Stimulated activated CD8-positive, alpha-beta memory T cell treated with anti-CD3 and anti-CD28 coated beads, Interleukin-4, amount 100 ng/mL, for 4 hours (primary cell): ENCODE measurements at places on chromosomes 5 and 9.

DNA sequence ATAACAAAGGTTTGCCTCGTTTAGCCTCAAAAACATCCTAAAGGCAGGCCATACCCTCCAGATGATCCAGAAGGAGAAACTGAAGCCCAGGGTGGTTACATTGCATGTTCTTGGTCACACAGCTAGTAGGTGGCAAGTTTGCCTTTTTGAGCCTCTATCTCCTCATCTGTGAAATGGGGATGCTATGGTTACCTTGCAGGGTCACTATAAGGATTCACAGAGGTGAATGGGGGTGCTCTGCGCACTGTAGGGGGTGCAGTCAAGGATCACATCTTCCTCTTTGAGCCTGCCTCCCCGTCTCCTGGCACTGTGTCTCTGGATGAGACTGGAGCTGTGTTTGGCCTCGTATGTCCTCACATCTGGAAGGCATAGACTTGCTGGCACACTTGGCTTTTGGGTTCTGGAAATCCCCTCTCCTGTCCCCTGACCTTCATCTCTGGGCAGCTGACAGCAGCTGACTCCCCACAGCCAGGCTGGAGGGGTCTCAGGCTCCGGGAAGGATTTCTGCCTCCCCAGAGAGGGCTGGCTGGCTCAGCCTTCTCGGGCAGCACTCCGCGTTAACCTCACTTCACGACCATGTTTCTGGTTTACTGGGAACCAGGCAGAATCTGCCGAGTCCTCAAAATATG is 167.7 kb downstream of the RGS3 start:
- DNase-seq, result no peak

- DNase-seq, result no peak
These were observed 37.4 kb downstream of the CFAP90 start for GRCh38 chr5:7813576-7813975.

GRCh38 chr9:19620326-19620725 is 168.5 kb downstream of the SLC24A2 start:
- DNase-seq, result no peak

GRCh38 chr5:68316469-68316868 is 100.9 kb downstream of the PIK3R1 start:
- DNase-seq, result no peak

GRCh38 chr5:124645396-124645795 is 101.0 kb downstream of the ZNF608 start:
- DNase-seq, result no peak

DNA sequence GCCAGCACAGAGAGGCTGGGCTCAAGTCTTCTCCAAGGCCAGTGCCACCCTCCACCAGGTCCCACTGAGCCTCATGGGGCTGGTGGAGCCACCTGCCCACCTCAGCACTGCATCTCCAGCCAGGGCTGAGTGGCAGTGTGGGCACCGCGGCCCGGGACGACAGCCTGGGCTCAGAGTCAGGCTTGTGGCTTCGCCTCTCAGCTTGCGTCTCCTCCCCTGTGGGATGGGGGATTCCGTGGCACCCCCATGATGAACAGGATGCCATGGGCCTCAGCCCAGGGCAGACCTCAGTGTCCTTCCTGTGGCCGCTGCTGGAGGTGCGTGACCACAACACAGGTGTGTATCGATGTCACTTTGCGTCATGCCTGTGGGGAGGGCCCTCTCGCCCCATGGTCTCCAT is 136.4 kb upstream of the PPP1R26 start:
- DNase-seq, result no peak

GRCh38 chr5:58453306-58453705 is 6.6 kb downstream of the PLK2 start:
- no peak for DNase-seq

GRCh38 chr5:61084658-61085057 is 77.6 kb downstream of the SMIM15 start:
- no peak for DNase-seq

DNA sequence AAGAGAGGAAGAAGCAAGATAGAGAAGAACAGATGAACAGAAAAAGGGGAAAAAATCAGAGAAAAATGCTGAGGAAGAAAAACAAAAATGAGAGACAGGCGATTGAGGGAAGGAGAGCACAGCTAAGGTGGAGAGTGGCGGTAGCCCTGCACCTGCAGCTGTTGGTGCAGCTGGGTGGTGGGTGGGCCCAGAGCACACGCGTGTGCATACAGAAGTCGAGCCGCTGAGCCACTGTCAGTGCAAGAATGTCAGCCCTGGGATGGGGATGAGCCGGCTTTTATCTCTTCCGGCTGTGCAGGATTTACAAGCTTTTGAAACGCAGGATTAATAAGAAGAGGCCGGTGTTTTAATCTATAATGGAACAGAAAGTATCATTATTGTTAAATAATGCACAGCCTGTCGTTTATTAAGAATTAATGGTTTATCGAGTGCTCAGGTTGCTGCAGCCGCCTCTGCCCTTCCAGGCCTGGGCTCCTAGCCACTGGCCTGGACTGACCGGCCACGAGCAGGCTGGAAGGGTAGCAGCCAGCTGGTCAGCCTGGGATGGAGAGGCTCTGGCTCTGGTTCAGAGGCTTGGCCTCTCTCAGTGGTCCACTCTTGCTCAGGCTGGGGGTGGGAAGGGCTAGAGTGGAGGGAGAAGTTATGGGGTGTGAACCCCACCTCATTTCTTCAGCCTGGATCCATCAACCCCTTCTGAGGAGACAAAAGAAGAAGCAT is 68.7 kb downstream of the PCDH1 start:
- DNase-seq, result no peak

- DNase-seq, result no peak
These were observed 35.4 kb downstream of the SNX30 start for GRCh38 chr9:112785986-112786385.

DNA sequence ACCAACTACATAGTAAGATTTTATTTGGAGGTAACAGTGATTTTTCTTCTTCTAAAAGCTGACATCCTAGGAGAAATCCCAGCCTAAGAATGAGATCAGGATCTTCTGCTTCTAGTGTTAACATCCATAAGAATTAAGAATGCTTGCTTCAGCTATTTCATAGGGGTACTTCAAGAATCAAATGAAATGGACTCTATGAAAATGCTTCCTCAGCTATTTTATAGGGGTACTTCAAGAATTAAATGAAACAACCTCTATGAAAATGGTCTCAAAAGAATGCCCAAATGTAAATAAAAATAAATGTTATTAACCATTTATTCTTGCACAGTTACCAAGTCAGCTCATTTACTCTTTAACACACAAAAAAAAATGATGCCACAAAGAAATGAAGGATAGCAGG is 31.5 kb downstream of the ZNF608 start:
- no peak for DNase-seq

DNA sequence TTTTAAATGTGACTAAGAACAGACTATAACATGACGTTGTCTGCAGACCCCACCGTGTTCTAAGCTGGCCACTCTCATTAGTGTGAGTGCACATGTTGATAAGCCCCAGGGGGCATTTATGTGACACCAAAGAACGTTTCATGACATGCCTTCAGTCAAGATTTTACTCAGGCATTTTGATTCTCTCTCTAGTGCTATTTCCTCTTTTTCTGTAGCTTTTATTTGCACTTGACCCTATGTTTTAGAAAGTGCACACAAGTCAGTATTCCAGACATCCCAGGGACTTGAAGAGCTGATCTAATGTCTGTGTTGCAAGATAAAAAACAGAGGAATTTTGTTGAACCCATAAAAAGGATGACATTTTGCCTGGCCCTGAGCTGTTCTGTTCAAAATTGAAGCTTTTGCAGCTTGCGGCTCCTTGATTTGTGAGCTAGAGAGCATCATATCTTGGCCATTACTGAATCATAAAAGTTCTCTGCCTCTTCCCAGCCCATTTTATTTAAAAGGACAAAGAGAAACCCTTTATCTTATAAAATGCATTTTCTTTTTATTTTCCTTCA is 80.9 kb upstream of the TYRP1 start:
- no peak for DNase-seq

DNA sequence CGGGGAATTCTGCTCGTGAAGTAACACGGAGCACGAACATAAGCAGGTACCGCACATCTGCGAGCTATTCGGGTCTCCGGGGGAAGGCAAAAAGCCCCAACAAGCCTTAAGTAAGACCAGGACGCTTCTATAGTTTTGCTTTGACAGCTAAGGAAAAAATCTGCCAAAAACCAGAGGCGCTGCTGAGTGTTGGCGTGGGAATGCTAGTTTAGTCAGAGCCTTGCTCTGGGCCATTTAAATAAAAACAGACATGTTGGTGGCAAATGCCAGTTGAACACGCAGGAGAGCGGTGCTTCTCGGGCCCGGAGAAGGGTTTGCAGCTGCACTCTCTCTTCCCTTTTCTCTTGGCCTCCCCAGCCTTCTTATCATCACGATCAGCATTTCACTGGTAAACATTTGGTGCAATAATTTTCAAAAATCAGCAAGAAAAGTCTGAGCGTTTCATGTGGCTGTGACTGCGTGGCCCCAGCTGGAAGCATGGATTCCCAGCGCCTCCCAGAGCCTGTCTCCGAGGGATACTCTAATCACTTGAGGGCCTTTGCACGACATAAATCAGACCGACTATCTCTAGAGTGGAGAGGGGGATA is 6.4 kb upstream of the NOTCH1 start:
- DNase-seq, result no peak

GRCh38 chr9:5468850-5469249 is 18.5 kb downstream of the CD274 start:
- no peak for DNase-seq

GRCh38 chr5:136763548-136763947 is 398.2 kb upstream of the TRPC7 start:
- no peak for DNase-seq

GRCh38 chr9:77981332-77981731 is 50.3 kb downstream of the GNAQ start:
- no peak for DNase-seq

DNA sequence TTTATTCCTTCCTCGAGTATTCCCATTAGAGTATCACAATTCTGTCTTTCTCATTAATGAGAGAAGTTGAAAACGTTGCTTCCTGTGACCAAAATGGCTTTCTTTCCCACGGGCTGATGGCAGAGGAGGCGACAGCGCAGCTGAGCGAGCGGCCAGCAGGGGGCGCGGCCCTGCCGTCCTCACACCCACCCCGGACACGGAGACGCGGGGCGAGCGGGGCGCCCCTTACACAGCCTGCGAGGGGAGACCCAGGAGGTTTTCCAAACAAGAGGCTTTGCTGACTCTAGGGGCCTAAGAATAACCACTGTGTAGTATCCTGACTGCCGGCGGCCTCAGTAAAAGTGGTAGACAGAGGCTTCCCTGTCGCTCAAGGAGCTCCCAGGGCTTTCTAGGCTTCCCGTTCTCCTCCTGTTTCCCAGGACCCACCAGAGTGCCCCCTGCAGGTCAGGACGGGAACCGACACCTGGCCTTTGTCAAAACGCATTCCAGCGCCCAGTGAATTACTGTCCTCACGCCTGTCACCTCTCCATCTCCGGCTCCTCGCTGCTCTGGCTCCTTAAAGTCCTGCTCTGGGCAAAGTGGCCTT is 27.3 kb upstream of the FGF1 start:
- DNase-seq, result peak; percentile 69

DNA sequence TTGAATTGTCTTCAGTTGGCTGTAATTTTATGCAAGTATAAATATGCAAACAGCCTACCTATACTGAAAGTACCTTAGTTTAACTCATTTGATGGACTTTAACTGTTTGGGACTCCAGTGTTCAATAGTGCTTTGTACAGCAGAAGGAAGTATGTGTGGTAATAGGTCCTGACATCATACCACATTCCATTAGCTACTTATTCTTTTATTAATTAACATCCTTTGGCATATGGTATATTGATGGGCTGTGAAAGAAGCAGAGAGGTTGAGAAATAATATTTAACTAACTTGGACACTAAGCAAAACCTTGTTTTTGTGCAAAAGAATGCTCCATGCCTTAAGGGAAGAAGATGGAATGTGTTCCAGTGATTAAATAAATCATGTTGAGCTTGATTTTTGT is 97.6 kb upstream of the SEMA6A start:
- DNase-seq, result no peak

GRCh38 chr5:147510885-147511284 is 1.0 kb upstream of the DPYSL3 start:
- DNase-seq, result no peak

- DNase-seq, result no peak
These were observed 2.9 kb upstream of the DPH7 start for GRCh38 chr9:137581361-137582285.

DNA sequence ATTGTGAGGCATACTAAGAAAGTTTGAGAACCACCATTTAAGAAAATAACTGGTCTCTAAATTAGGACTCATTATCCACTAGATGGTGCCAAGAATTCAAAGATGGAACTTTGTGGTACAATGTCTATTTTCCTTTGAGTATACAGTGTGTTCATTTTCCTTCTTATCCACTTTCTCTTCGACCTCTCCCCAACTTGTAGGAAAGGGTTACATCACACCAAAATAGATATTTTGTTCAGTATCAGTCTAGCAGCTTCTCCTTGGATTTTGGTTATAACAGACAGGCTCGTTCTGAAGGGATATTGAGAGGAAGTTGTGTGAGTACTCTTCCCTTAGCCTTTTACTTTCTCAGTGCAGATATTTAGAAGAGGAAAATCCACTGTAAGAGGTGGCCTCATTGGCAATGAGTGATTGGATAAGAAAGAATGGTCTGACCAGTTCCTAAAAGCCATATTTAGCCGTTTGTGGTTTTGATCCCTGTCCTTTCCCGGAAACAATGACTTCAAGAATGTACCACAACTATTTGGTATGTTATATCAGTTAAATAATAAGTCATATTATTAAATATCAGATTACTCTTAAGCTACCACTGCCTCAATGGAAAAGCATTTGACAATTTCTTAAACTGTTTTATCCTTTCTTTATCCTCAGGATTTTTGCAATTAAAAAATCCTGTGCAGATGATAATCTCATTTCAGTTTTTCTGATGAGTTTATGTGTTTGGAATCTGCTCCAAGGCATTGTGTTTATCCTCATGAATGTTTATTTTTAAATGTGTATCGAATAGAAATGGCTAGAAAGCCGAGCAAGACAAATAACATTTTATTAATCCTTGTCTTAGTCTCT is 69.0 kb upstream of the GRAMD2B start:
- DNase-seq, result no peak

DNA sequence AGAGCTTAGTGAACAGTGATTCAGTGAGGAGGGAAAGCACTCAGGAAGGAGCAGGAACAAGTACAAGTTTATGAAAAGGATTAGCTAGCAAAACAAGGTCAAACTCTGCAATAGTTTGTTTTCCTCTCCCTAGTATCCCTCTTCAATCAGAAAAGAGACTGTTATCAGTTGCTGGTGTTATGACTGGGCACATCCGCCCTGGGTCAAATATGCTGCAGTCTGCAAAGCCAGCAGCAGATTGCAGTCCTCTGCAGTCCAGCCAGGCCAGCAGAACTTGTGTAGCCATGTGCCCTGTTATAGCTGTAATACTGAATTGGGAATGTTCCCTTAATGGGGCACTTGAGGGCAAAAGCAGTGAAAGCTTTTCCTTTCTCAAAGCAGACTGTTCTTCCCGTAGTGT is 12.0 kb downstream of the PCDHAC2 start:
- no peak for DNase-seq

DNA sequence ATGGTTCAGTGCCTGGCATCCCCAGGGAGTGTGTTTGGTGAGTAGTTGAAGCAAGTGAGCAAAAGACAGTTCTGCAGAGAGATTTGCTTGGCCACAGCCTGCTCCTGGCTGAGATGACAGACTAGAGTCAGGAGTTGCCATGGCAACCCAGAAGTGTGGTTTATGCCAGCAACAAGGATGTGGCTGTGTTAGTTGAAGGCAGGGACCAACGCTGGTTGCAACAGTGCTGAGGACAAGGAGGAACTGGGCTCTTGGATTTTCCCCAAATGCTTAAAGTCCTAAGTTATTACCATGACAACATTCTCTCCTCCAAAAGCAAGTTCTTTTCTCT is 2.7 kb downstream of the NXNL2 start:
- no peak for DNase-seq

- no peak for DNase-seq
These were observed 8.3 kb downstream of the TMEM250 start for GRCh38 chr9:136110082-136111061.

GRCh38 chr5:96537386-96537785 is 104.3 kb upstream of the PCSK1 start:
- no peak for DNase-seq
